HTR-8/SVneo (cell line): ENCODE measurements at places on chromosomes 7 and 10.
A peak's percentile ranks its signal among the peaks of the same experiment; 100 is the strongest.

GRCh38 chr10:33273295-33274002, 61.0 kb downstream of the NRP1 start:
- peak; percentile 58 for DNase-seq

GRCh38 chr7:44380831-44381493, 55.6 kb upstream of the CAMK2B start:
- no peak for DNase-seq

DNA sequence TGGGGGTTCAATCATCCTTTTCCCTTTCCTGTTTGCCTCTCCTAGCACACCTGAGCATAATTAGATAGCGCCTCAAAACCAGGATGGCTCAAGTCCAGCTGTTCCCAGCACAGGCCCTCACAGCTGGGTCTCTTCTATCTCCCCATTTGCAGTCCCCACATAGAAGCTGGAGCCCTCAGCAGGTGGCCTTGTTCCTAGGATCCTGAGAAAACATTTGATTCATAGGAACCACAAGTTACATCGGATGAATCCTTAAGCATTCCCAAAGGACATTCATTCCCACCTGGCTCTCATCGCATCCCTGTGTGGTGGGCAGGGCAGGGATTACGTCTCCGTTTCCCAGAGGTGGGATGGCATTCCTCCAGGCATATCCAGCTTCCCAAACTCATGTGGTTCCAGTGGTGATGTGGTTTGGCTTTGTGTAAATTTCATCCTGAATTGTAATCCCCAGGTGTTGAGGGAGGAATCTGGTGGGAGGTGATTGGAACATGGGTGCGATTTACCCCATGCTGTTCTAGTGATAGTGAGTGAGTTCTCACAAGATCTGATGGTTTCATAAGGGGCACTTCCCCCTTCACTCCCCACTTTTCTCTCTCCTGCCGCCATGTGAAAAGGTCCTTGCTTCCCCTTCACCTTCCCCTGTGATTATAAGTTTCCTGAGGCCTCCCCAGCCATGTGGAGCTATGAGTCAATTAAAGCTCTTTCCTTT, 49.8 kb upstream of the LEP start:
- no peak for DNase-seq

DNA sequence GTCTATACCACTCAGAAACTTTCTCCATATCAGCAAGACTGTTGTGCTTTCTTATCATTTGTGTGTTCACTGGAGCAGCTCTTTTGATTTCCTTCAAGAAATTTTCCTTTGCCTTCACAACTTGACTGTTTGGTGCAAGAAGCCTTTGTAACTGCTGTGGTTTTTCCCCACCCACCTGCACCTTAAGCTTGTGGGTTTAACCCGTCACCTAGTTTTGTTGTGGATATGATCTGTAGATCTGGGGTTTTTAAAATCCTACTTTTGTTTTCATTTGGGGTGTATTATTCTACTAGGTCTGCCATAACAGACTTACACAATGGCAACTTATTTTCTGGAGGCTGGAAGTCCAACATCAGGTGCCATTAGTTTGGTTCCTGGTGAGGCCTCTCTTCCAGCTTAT, 30.5 kb upstream of the CHST3 start:
- DNase-seq = no peak

DNA sequence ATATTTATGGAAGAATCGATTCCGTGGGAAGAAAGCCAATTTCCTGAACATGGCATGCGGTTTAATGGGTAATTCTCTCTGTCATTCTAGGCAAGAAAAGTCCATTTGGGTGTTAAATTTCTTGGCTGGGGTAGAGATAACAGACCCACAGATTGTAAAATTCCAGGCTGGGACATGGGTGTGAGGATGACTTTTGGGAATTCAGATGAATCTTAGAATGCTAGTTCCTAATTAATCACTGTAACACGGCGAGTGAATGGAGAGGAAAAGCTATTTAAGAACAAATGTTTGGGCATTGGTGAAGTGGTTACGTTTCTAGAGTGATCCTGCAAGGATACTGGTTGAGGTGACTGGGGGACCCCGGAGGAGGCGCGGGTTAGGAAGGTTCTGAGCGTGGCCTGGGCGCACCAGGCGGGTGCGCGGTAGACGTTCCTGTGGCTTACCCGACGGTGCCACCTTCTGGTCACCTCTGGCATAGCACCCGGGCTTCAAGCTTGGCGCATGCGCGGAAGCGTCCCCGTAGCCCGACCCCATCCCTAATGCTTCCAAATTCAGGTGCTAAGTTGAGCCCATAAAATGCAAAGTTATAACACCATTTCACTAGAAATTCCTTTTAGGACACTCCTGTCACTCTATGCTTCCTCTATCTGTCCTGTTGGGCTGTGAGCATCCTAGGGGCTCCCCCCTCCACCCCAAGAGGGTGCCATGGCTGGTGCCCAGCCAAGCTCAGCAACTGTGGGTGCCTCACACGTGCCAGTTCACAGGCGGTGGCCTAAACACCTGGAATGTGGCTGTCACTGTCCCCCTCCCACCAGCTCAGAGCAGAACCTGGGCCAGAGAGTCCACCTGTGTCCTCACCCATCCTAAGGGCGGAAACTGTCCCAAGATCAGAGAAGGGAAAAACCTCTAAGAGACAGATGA, 104.4 kb downstream of the PTPRE start:
- DNase-seq = peak; percentile 78

DNA sequence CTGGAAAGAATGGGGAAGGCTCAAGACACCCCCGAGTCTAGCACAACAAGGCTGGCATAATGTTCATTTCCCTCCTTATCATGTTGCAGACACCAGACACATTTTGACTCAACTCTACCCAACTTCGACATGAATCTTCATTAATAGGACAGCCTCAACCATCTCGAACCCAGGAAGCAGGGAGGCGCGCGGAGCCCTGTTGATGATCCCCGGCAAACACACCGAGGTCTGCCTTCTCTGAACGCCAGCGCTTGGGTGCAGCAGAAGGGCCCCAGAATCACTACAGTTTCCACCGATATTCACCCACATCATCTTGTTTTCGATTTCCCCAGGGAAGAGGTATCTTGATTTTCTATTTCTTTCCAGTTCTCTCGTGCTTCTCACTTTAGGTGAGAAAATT, 563.6 kb downstream of the TCERG1L start:
- DNase-seq = no peak

DNA sequence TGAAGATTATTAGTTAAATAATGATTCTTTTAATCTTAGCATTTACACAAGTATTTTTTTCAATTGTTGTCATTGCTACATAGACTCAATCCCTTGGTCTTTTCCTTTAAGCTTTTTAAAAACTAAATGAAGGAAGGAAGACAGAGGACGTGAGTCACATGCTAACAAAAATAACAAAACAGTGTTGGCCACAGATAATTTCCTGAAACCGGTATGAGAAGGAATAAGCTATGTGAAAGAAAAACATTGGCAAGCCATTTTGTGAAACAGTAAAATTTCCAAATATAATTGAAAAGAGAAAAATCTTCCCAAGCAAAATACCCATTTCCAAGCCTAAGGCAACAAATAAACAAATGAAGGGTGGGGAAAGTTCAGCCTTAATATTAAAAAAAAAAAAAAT, 223.0 kb downstream of the AHR start:
- DNase-seq = no peak

- DNase-seq = no peak
Observed at GRCh38 chr7:108407676-108408075, 48.6 kb downstream of the NRCAM start.

GRCh38 chr10:129949411-129949810, 14.7 kb downstream of the EBF3 start:
- no peak for DNase-seq

- DNase-seq = no peak
Observed at GRCh38 chr7:50221028-50221427, 83.5 kb upstream of the IKZF1 start.

DNA sequence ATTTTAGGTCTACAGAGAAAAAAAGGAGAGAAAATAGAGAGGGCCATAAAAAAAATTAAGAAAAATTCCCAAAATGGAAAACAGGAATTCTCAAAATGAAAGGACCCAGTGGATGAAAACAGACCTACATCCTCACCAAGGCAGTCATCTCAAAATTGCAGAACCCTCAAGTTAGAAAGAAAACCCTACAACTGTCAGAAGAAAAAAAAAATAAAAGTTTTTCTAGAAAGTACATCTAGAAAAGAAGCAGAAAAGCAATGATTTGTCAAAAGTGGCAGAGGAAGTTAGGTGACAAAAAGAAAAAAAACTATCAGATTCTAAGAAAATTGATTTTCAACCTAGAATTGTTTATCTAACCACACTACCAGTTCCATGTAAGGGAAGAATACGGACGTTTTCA, 167.6 kb upstream of the LRGUK start:
- no peak for DNase-seq

DNA sequence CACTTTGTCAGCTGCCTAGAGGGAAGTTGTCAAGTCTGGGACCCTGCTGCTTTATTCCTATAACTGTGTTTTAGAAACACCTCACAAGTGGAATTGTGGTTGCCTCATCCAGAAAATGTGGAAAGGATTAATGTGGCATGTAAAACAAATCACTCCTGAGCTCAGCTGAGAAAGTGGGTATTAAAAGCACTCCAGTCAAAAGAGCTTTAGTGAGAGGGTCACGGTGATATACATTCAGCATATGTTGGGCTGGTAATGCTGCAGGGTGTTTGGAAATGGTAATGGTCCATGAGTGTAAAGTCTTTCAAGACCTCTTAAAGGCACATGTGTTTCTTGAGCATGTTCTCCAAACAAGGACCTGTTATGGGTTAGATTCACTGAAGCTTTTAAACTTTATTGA, 318.2 kb upstream of the MEOX2 start:
- no peak for DNase-seq

DNA sequence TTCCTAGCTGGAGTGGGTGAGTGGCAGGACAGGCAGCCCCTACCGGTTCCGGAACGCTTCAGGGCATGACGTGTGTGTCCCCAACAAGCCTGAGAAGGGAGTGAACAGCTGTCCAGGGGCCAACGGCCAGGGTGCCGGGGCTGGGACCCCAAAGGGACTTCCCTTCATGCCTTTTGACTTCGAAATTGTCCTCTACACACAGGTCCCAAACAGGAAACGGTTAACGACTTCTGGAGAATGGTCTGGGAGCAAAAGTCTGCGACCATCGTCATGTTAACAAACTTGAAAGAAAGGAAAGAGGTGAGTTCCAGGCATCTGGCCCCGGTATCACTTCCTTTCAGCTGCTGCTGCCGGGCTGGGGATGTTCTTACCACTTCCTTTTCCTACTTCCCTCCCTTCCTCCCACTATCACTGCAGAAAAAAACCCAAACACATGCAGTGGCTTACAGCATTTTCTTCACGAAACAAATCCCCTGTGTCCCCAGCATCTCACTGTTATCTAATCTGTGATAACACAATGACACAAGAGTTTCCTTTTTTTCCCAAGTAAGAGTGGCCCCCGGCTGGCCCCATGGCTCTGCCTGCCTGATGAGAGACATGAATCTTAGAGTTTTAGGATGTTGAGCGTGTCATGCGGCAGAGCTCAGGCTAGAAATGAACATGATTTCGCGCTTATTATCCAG, 63.2 kb downstream of the MKI67 start:
- no peak for DNase-seq

DNA sequence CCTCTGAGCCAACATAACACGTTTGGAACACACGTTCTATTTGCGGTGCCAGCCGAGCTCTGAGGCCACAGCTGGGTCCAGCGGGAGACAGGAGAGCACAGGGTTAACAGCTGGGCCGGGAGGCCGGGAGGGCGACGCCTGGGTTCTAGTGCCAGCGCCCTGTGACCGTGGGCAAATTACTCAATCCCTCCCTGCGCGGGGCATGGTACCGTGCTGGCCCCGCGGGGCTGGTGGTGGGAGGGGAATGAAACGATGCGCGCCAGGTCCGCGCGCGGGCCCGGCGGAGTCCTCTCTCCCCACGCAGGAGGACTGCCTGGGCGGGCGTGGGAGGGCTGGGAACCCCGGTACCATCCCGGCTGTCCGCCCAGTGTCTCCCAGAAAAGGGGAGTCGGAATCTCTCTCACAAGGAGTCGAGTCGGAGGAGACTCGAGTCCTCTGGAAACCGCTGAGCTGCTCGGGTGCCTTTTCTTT, 30.4 kb downstream of the LEP start:
- no peak for DNase-seq

- no peak for DNase-seq
Observed at GRCh38 chr10:93379731-93380575, 102.2 kb downstream of the MYOF start.

DNA sequence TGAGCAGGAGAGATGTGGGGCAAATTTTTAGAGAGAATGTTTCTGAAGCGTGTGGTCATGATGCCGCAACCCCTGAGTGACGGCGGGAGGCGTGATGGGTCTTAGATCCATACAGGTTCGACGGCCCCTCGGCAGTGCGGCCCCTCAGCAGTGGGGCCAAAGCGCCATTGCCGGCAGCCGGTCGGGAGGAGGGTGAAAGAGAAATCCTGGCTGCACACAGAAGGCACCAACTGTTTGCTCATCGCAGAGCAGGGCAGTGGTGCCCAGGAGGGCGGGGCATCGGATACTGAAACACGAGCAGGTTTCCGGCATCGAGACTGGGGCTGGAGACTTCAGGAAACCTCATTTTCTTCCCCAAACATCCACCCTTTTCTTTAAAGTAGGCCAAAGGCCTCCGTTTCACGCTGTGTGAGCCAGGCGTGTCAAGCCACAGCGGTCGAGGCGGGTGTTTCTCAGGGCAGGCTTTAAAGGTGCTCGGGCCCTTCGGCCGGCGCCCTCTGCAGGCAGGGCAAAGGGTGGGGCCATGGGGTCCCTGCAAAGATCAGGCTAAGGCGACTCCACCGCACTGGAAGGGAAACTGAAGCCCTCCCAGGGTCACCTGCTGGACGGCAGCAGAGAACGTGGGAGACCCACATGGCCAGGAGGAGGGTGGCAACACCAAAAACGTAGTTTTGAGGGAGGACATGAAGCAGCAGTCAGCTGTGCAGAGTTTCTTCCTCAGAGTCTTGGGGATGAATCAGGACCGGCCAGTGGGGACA, 42.0 kb upstream of the PPP2R2D start:
- no peak for DNase-seq

GRCh38 chr7:94087664-94088352, 83.7 kb upstream of the BET1 start:
- DNase-seq = peak; percentile 36

- DNase-seq = no peak
Observed at GRCh38 chr7:156998988-156999957, 11.2 kb downstream of the MNX1 start.
